ENCODE measurements at places on chromosomes 3 and 15.

GRCh38 chr3:170711786-170712185 is 125.9 kb upstream of the SLC7A14 start:
- DNase-seq, result no peak

DNA sequence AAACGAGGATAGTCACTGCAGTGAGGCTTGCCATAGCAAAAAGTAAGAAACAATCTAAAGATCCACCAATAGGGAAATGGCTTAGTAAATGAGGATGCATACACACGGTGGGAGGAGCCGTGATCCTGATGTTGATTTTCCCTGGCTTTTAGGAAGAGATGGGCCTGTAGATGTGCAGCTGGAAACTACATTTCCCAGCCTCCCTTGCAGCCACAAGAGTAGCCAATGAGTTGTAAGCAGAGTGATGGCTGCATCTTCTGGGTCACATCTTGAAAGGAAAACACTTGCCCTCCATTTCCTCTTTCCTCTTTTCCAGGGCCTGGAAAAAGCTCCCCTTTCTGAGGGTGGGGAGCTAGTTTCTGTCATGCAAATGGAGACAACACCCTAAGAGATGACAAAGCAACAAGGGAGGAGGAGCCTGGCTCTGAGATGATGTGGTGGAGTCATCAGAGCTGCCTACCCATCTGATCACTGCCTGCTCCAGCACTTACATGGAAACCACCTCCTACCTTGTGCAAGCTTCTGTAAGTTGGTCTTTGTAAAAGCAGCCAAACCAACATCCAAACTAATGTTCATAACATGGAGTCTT is 139.1 kb downstream of the TLE3 start:
- DNase-seq, result no peak

- no peak for DNase-seq
Measured at GRCh38 chr3:127156338-127157050, 36.4 kb upstream of the PRR23E start.

DNA sequence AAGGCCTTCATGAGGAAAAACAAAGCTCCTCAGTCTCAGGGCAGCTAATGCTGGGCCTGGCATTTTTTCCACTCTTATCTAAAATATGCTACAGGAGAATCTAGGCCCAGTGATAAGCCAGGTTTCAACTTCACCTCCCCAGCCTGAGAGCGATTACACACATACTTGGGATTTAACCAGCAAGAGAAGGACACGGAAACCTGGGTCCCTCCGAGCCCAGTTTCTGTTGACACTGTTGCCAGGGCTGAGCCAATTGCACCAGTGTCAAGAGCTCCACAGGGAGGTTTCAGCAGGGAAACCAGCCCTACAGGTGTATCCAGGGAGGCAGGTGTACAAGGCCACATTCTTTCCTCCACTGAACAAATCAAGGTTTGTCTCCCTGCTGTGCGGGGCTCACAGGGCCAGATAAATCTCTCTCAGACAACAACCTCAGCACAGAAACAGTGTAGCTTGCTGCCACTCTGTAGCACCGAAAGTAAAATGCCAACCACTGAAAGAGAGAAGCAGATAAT is 85.4 kb downstream of the MAGI1 start:
- DNase-seq, result no peak

GRCh38 chr3:180743813-180744590 is 64.7 kb upstream of the CCDC39 start:
- DNase-seq, result no peak

- DNase-seq, result no peak
Measured at GRCh38 chr15:58472821-58473581, 41.2 kb downstream of the LIPC start.

DNA sequence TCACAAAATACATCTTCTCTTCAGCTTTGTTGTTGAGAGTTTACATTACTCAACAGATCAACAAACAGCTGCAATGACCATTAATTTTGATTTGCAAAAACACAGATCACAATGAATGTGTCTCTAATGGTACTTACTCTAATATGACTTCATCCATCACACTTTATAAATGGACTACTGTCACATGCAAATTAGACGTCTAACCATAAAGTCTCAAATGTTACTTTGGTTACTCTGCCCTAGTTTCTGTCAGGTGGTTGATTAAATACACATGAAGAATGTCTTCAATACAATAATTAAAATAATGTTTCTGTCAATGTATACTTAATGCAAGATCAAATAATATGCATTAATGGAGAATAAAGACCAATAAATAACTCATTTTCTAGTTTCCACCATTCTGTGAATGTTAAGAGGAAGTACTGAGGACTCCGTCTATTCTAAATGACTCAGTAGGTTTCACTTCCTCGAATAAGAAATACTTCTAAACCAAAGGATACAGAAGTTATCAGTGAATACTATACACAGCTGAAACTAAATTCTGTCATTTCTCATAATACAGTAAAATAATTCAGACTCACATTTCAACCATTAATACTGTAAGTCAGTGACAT is 145.8 kb downstream of the CBLB start:
- no peak for DNase-seq

GRCh38 chr3:37707428-37708372 is 154.0 kb upstream of the CTDSPL start:
- DNase-seq, result no peak

DNA sequence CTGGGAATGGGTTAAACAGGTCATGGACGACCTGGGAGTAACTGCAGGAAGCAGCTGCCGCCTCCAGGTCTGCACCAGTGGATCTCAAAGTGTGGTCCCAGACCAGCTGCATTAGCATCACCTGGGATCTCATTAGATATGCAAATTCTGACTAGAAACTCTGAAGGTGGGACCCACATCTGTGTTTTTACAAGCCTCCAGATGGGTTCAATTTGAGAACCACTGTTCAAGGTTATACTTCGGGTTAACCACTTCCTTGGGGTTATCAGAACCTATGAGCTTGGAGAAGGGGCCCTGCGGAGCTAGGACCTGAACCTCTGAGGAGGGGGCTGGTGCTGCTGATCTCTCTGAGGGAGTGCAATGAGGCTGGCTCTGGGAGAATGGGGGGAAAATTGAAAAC is 324.8 kb upstream of the CTDSPL start:
- DNase-seq, result no peak
